ENCODE measurements at places on chromosomes 11 and 22.

DNA sequence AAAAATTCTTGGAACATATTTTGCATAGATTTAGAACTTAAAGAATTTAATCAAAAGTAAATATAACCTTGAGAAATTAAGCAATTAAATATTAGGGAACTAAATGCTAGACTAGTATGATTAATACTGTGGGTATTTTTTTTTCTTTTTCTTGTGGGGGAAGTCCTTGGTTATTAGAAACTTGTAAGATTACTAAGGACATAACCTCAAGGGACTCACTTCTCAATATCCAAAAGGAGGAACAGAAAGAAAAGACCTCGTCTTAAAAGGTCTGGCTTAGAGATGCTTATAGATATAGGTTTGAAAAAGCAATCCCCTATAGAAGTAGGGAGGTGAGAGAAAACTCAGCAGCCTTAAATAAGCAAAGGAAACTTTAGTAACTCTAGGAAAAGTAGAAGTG, 368.5 kb downstream of the INSC start:
- no peak for DNase-seq

DNA sequence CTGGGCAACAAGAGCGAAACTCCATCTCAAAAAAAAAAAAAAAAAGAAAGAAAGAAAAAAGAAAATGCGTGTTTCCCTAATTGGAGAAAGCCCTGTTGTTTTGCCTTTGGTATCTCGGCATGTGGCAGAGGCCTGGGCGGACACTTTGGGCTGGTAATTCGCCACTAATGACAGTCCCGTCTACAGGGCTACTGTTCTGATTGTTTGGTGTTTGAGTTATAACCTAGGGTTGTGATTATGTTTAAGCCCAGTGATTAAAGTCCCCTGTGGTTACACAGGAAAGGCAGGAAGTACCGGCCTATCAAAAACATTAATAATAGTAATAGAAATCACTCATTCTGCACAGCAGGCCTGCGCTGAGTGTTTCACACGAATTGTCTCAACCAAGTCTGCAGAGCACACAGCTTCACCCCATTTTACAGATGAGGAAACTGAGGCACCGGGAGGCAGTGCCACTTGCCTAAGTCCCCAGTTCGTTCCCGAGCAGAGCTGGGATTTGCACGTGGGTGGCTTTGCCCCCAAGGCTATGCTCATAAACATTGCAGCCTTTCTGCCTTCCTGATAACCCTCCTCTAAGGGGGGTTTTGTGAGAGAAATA, 39.1 kb upstream of the GRAMD4 start:
- DNase-seq: no peak

GRCh38 chr11:59771605-59772004, 16.4 kb downstream of the STX3 start:
- DNase-seq: no peak

DNA sequence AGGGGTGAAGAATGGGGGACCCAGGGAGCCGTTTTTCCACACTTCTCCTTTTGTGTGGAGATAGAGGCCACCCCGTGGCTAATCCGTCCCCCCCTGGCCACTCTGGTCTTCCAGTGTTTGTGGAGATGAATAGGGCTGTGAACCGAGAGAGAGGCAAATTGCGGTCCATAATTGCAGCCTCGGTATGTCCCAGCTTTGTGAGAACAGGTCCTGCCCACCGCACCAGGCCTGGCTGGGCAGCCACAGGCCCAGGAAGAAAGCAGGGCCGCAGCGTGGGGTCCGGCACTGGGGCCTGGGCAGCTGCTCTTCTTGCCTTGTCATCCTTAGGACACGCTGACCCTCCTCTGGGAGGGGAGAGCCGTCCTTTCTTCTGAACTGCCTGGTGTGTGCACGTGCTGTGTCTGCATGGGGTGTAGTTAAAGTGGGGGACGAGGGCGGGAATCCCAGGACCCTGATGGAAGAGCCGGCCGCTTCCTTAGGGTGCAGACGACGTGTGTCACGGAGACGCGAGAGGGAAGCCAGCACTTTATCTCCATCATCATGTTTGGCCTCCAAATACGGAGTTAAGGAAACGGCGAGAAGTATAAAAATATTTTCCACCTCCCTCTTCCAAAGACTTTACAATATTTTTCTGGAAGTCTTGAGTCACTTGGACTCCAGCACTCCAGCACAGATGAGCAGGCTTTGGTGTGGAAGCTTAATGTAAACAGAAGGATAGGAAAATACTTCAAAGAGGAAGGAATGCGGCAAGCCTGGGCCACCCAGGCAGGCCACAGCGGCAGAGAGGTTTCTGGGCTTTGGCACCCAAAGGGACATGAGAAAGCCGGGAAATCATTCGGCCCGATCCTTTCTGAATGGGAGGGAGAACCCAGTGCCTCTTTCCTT, 1248.4 kb downstream of the BRD1 start:
- DNase-seq: no peak

Data from activated CD4-positive, alpha-beta T cell treated with anti-CD3 and anti-CD28 coated beads, Interleukin-2, amount 10 ng/mL, durations not matched to agents 24 days and 14 days (primary cell).